ENCODE measurements at places on chromosomes 16 and 17.

- DNase-seq = no peak
Observed at GRCh38 chr16:11333010-11333409, 12.2 kb upstream of the RMI2 start.

DNA sequence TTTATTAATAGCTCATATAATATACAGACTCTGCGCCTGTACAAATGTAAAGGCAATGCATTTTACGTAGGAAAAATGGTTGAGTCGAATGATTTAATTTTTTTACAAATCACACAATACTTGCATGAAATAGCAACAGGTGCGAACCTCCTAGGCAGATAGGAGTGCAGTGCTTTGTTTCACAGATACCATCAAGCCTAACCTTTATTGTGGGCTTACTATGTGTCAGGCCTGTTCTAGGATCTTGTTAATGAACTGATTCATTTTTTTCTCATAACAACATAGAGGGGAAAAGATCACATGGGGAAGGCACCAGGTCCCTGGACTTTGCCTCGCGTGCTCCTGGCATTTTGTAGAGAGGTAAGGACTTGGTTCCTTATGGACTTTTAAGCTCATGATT lies 107.8 kb downstream of the PRKCB start:
- no peak for DNase-seq

DNA sequence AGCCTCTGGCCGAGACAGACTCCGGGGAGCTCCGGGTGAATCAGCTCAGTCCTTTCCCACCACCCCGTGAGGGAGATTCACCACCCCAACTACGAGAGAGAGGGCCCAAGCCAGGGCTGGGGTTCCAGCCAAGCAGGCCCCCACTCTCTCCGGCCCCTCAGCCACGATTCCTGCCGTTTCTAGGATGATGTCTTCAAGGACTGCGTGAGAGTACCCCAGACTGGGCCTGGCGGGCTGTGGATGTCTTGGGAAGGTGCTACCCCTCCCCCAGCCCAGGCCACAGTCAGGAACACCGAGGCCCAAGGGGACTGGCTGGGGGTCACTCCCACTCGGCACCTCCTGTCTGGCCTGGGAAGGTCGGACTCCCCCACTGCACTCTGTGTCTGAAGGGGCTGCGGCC lies 21.6 kb upstream of the PABPN1L start:
- DNase-seq = no peak

DNA sequence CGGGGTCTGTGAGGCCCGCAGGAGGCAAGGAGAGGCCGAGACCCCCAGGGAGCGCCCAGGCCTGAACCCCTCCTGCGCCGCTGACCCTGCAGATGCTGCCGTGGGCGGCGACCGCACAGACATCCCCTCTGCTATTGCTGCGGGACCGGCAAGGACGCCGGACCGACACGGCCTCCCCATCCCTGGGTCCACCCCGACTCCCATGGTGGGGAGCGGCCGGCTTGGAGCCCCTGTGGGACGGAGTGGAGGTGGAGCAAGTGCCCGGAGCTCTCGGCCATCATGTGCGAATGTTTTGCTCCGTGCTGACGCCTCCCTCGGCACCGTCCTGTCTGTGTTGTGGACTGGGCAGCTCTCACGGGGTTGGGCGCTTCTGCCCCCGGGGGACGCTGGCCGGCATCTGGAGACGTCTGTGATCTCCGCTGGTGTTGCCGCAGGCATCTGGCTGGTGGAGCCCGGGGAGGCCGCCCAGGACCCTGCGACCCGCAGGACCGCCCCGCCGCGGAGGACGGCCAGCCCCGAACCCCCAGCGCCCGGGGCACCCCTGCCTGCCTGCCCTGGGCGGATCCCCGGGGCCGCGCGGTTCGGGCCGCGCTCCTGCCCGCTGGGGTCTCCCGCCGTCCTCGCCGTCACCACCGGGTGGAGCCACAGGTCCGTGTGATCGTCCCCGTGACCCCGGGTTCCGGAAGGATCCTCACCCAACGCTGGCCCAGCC lies 12.8 kb upstream of the GNG13 start:
- no peak for DNase-seq

DNA sequence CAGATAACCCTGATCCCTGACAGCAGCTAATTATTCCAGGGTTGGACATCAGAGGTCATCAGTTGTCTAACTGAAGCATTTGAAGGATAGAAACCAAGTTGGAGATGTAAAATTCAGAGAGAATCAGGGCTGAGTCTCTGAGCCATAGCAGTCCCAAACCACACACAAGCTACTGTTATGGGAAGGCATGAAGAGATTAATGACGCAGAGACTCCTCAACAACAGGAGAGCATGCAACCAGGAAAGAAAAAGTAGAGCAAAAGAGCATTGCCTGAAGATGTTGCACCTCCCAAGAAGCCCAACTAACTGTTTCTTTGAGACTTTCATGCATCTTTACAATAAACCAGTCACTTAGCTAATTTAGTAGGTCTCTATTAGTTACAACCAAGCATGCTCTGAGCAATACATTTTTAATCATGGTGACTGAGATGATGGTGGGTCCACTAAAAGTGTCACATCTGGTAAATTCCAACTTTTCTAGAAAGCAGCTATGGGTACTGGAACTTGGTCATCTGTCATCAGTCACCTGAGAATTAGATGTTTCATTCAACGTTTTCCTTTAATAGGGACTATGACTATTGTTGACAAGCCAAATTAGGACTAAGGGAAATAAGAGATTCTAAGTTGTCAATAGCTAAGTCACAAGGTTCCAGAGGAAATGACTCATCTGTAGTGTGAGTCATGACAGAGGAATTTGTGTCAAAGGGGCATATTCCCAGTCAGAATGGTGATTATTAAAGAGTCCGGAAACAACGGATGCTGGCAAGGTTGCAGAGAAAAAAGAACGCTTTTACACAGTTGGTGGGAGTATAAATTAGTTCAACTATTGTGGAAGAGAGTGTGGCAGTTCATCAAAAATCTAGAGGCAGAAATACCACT lies 239.8 kb downstream of the CHD9NB start:
- peak; percentile 8 for DNase-seq

- no peak for DNase-seq
Observed at GRCh38 chr16:27767971-27768591, 218.1 kb downstream of the KATNIP start.

DNA sequence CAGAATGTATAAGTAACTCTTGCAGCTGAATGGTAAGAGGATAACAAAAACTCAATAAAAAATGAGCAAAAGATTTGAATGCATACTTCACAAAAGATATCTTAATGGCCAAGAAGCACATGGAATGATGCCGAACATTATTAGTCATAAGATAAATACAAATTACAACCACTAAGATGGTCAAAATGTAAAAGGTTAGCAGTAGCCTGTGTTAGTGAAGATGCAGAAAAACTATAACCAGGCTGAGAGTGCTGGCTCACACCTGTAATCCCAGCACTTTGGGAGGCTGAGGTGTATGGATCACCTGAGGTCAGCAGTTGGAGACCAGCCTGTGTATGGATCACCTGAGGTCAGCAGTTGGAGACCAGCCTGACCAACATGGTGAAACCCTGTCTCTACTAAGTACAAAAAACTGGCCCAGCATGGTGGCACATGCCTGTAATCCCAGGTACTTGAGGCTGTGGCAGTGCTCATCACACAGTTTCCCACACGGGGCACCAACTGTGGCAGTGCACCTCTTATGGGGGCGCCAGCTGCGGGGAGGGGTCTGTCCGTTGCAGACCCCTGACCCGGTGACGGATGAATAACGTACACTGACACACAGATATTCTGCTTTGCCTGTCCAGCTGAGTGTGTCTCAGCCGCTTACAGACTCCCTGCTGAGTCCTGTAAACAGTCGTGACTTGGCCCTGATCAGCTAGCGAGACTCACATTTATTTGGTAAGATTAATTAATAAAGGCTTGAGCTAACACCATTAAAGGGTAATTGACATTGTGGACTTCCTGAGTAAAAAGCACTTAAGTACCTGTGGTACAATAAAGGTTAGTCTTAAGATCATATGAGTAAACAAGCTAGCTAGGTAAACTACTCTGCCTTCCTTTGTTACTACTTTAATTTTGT lies 45.7 kb upstream of the FAM20A start:
- no peak for DNase-seq

GRCh38 chr17:44655983-44656710 lies at the start of gene MEIOC:
MEIOC (plus strand) TSS chr17:44656468; CDS start chr17:44656614, 146 bp downstream.
- DNase-seq = no peak

DNA sequence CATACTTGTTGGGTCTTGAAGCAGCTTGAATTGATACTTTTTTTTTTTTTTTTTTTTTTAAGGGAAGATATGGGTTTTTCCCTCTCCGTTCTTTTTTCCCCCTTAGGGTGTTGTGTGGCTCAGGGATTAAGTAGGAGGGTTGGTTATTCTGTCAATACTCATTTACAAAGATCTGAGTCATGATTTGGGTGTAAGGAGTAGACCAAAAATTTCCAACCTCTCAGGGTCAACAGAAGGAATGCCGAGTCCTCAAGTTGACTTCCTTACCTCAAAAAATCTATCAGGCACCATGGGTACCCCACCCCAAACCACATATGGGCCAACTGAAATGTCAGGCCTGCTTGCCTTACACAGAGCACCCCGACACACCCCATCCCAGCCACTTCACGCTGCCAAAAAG lies 230.5 kb downstream of the CCDC182 start:
- no peak for DNase-seq

GRCh38 chr17:81932333-81932983 lies 4.6 kb downstream of the PYCR1 start:
- no peak for DNase-seq

DNA sequence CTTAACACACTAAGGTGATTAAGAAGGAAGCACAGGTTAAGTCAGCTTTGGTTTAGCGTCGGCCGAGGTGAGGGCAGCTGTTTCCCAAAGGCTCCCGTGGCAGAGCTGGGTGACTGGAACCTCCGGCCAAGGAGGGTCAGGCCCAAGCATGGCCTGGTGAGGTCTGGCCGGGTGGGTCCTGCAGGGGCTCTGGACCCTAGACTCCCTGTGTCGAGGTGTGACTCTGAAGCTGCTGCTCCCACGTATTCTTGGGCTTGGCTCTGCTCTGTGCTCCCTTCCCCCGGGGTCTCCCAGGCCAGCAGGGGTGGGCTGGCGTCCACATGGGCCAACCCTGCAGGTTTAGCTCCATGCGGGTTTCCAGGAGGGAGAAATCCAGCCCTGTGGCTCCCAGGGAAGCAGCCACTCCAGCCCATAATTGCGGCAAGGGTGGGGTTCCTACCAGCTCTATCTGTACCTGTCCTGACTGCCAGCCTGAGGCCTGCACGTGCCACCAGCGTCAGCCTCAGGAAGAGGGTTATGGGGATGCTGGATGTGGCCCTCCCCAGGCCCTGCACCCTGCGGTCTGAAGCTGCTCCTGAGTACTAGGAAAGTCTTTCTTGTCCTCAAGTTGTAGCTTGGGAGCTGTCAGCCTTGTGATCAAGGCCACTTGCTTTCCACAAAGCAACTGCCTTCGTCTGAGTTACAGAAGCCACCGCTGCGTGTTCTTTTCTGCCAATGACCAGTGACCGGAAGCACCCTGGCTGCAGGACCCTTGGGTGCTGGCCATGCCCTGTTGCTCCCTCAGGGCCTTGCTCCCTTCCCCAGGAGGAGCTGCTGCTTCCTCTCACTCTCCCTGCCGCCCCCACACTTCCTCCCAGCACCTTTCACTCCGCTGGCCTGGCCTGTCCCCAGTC lies 4.8 kb downstream of the CDK5R1 start:
- no peak for DNase-seq

GRCh38 chr17:42521036-42521435 lies 15.0 kb upstream of the NAGLU start:
- no peak for DNase-seq

DNA sequence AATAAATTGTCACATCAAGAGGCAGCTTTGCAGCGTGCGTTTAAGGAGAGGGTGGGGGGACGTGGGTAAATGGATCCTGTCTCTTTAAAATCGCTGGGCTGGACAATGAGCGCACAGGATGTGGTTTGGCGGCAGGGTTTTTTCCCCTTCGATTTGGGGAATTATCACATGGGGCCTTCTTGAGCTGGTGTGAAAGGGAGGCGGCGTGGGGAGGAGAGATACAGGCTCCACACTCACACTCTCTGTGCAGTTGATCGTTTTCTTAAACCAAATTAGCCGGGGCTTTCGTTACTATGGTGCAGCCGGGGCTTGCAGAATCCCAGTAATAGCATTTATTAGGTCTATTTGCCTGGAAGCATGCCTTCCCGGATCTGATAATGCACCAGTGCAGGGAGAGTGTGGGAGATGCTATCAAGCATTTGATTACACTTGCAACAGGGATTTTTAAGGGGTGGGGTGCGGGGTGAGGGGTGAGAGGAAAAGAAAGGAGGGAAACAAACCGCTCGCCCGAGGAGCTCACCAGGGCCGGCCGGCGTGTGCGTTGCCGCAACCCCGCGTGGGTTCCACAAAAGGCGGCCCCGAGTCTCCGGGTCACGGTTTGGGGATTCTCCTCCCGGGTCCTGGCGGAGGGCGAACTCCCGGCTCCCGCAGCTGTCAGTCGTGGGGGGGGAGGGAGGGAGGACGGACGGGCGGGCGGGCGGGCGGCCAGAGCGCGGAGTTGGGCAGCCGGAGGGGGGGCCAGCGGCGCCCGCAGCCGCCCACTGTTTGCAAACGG lies 58.8 kb upstream of the GSE1 start:
- DNase-seq = peak; percentile 37

- DNase-seq = no peak
Observed at GRCh38 chr16:85611194-85611443, 2.0 kb upstream of the GSE1 start.

DNA sequence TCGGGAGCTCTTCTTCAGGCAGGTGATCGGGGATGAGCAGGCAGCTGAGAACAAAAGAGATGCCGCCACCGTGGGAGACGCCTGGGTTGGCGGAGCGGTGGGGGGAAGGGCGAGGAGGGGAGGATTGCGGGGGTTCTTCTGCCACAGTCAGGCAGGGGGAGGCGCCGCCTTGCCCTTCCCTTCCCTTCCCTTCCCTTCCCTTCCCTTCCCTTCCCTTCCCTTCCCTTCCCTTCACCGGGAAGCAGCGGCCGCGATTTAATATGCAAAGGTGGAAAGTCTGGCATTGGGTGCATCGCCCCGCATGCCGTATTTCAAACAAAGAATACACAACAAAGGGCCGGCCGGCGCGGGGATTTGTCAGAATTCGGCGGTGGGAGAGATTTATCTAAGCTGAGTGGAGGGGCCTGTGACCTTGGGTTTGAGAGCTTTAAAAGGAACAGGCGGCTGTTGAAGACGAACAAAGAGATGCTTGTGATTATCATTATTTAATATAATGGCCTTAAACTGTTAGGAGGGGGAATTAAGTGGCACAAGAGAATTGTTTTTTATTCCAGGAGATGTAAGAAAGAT lies 262.3 kb upstream of the TNRC6C start:
- no peak for DNase-seq

DNA sequence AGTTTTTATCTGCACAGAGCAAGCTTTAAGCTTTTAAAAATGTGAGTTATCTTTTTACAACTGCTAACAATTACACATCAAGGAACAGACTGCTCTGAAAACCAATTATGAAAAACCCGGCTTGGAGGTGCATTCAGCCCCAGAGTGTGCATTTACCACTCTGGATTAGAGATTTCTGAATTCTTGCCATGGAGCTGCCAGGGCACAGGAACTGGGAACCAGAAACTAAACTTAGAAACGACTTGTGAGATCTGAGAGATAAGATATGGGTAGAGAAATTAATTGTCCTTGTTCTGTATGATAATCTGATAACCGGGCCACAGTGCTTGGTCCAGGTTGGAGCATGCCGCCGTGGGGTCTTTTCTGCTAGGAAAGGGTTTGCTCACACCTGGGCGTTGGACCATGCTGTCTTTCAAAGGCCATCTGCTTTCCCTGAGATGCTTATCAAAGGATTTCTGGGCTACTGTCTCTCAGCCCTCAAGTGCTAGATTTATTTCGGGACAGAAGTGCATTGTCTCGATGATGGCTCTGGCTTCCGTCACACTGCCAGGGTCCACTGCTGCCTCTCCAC lies 210.0 kb downstream of the MAF start:
- no peak for DNase-seq

- no peak for DNase-seq
Observed at GRCh38 chr16:63462316-63462715, 1426.1 kb upstream of the CDH8 start.

GRCh38 chr17:83058266-83058798 lies 21.1 kb upstream of the METRNL start:
- no peak for DNase-seq

Measured in BJ (cell line).